ENCODE measurements at places on chromosomes 5 and 9.

DNA sequence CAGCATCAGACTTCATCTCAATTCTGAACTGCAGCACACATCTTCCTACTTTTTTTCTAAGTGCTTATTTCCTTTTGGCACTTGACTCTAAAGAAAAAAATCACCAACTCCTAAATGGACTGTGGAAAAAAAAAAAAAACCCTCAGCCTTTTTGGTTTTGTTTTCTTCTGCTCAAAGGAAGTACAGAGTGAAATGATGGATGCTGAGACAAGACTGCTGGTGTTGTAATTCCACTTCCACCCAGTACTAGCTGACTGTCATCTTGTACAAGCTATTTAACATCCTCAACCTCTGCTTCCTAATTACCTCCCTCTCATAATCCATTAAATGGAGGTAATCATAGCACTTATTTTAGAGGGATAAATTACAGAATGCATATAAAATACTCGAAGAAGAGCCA lies 171.5 kb upstream of the GNA14 start:
- no peak for DNase-seq

- DNase-seq = no peak
Measured at GRCh38 chr5:142904416-142904815, 134.2 kb downstream of the ARHGAP26 start.

DNA sequence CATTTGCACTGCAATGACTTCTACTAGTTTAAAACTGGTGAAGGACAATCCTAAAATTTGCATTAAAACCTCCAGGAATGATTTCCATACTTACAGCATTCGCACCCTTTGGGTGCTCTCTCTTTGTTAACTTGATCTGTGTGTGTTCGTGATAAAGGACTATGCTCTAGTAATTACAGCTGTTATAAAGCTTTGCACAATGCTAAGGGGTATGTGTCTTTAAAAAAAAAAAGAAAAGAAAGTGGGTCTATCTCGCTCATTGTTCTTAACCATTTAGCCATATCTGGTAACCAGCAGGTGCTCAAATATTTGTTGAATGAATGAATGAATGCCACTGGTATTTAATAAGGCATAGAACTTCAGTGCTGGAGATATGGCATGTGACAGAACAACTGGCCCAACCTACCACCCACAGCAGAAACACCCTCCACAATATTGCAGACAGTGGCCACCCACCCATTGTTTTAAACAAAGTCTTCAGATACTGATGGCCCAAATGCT lies 8.7 kb downstream of the TRIM36 start:
- no peak for DNase-seq

GRCh38 chr9:87276327-87276841 lies 221.3 kb upstream of the DAPK1 start:
- peak; percentile 83 for DNase-seq

- DNase-seq = no peak
Measured at GRCh38 chr9:18746631-18747030, 272.7 kb downstream of the ADAMTSL1 start.

GRCh38 chr5:172364773-172365172 lies 81.2 kb upstream of the UBTD2 start:
- no peak for DNase-seq

Data from foreskin fibroblast (primary cell).